ENCODE measurements at places on chromosomes 5 and 9.

DNA sequence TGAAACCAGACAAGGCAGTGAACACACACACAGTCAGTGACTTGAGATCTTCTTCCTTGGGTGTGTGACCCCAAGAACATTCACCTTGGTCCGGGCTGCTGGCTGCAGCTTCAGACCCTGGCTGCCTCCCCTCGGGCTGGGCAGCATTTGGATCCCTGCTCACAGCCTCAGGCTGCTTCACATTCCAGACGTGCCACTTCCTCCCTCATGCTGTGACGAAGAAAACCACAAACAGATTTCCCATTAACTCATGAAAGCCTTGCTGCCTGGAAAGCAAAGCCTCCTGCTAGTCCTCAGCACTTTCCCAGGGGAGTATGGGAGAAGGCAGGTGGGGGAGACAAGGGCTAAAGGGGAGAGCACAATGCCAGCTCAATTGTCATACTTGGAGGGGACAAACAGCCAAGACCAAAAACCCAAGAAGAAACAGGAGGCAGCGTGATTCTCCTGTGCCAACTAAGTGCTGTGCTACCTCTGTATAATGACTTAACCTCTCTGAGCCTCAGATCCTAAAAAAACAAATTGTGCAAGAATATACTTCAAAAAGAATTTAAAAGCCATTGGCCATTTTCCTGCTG, 594.6 kb upstream of the BRINP1 start:
- no peak for DNase-seq

DNA sequence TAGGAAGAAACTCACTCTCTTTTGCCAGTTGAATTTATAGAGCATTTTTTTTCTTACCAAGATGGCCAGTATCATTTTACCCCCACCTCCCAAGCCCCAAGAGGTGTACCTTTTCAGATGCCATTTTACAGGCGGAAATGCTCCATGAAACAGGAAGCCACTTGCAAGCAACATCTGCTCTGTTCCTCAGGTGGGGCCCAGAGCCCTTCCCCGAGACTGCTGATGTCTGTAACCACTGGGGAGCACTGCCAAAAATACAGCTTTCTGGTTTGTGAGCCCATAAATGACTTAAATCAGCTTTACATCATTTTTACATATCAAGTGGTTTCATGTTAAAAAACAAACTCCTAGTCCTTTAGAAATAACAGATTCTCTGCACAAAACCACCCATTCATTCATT, 42.9 kb upstream of the GARNL3 start:
- no peak for DNase-seq

GRCh38 chr5:142667831-142668230, 18.1 kb downstream of the FGF1 start:
- no peak for DNase-seq

DNA sequence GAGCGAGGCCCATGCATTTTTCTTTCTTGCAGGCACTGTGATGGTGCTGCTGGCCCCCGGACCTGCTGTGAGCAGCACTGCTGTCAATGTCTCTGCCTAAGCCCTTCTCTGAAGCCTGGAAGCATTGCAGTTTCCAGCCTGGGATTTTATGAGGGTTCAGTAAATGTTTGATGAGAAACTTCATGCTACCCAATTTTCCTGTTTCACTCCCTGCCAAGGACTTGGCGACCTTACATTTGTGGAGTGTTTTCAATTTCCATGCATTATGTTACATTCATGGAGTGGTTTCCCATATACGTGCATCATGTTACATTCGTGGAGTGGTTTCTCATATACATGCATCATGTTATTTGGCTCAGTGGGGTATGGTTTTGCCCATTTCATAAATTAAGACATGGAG, 90.7 kb upstream of the PTCH1 start:
- DNase-seq, result no peak

- DNase-seq, result no peak
Observed at GRCh38 chr5:135437796-135438560, 9.2 kb downstream of the DCANP1 start.

DNA sequence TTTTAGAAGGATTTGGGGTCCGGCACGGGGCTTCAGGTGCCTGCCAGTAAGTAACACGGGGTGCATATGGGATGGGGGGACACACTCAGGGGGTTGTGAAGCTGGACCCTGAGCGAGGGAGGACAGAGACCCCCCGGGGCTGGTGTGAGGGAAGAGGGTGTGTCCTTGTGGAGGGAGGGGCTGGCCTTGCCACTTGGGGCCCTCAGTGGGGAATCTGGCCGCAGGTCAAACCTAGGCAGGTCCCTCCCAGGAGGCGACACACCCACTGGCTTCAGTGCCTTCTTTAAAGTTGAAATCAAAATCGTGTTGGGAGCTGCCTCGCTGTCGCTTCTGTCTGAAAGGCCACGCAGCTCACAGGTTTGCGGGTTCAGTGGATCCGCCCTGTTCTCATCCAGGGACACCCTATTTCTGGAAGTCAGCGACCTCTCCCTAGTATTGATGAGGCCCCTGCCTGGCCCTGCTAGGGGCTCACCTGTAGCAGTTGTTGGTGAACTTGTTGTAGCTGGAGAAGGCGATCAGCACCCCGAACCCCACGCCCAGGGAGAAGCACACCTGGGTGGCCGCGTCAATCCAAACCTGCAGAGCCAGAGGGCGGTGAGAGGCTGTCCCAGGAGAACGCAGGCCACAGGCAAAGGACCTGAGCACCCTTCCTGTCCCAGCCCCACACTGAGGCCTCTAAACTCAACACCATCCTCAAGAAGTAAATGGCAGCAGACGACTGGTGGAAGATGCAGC, 29.4 kb downstream of the SLC6A3 start:
- DNase-seq, result no peak

GRCh38 chr9:133811471-133811870, 73.3 kb upstream of the SARDH start:
- no peak for DNase-seq

DNA sequence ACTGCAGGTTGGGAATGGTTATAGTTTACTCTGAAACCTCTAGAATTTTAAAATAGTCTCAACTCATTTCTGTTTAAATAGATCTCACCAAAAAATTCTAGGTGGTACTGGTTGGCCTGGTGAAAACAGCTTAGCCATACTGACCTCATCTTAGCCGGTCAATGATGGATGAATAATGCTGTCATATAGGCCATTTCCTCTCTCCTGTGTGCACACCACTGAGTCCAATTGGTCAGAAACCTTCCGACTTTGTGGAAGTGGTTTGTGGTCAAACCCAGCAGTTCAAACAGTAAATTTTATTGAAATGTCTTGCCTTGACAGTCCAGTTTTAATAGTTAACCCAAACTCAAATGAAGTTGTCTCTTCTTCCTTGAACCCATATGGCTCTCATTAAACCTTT, 98.6 kb downstream of the GIN1 start:
- DNase-seq, result no peak

DNA sequence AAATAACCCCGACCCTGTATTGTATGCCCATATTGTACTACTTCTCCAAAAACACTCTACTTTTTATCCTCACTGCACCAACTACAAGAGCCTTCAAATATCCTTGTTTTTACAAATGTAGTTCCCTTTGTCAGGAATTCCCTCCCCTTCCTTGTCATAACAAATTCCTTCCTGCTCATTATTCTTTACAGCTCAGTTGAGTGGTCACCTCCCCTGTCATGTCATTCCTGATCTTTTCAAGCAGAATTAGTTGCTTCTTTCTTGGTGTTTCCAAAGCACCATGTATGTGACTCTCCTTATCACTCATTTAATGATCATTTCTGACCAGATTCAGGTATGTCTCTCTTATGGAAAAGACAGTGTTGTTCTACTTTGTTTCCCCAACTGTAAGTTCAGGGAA, 194.2 kb upstream of the SMC2 start:
- DNase-seq, result no peak

DNA sequence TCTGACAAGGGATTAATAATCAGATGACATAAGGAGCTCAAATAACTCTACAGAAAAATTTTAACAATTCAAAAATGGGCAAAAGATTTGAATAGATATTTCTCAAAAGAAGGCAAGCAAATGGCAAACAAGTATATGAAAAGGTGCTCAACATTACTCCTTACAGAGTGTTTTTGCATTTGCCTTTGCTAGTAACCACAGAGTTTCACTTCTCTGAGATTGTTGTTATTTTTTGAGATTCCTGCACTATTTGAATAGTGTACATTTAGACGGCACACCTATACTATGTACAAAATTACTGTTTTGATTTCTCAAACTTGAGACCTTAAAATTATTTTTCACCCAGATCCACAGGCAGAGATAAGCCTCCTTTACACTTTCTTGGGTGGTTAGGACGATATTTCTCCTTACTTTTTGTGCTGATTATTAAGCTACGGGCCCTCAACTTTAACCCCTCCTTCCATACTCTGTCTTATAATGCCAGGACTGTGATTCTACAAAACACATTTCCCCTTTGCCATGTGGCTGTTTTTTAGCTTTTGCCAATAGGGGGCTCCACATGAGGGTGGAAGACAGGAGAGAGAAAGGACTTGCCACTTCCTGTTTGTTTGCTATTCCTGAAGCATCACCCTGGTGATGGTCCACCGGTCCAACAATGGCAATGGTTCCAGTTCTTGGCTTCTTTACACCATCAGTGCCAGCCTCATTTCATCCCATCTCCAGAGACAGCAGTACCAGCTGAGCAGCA, 65.0 kb upstream of the DAP start:
- no peak for DNase-seq

All from activated CD8-positive, alpha-beta memory T cell treated with anti-CD3 and anti-CD28 coated beads for 4 hours (primary cell).